Psoas muscle (tissue), 8 donors: ENCODE measurements at places on chromosomes 6 and 20.

DNA sequence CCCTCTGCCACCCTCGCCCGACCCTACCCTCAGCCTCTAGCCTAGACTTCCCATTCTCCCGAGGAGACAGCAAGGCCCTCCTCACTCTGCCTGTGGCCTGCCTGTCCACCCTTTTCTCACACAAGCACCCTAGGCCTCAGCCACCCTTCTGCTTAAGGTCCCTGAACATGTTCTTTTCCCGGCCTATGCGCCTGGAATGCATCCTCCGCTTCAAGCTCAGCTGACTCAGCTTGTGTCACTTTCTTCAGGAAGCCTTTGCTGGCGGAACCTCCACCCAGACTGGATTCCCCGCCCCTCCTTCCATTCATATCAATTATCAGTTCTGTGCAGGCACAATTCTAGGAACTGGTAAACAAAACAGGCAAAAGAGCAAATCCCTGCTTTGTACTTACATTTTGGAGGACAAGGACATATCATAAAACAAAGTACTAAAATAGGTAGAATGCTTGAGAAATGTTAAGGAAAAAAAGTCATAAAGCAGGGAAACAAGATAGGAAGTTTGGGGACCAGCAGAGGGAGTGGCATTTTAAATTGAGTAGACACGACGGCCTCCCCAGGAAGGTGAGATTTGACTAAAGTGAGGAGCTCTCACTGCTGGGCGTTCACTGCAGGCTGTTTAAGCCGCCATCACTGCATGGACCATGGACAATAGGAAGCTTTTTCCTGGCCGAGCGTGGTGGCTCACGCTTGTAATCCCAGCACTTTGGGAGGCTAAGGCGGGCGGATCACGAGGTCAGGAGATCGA lies 17.9 kb upstream of the SNHG17 start:
- H3K27ac ChIP-seq = peak overlapping the region; percentile 41
- H3K36me3 ChIP-seq = peaks cover 25% of the 10 kb centered on the region
- H3K4me3 ChIP-seq = no peak overlapping the region
- no peaks in the 10 kb centered on the region for H3K4me1 ChIP-seq

DNA sequence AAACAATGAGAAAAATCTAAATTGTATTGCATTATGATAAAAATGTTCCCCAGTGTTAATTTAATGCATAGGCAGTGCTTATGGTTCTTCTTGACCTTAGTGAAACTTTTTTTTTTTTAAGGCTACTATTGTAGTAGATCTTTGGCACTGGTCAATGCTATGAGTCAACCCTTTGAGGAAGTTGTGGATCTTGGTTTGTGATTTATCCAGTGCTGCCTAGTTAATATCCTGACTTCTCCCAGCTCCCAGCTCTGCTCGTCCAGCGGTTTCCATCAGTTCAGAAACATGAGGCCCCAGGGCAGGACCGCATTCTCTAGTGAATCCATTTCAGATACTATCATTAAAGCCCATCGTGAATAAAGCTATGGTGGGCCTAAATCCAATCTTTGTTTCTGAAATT lies 364.5 kb upstream of the JARID2 start:
- no peak overlapping the region for H3K27ac ChIP-seq
- no peaks in the 10 kb centered on the region for H3K27me3 ChIP-seq
- H3K4me3 ChIP-seq = no peak overlapping the region
- H3K36me3 ChIP-seq = no peaks in the 10 kb centered on the region

DNA sequence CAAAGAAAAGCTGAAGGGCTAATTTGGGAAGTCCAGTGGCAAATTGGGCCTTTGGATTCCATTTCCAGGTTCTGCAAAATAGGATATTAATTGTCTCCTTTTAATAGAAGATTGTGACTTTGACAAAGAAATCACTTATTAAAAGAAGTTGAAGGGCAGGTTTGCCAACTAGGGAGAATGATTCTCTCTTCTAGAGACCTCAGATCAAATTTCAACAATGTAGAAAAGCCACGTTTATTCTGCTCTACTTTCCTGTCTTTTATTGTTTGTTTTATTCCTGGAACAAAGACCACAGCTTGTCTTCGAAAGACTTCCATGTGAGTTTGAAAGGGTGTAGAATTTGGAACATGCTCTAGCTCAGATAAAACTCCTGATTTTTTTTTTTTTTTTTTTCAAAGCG lies 65.5 kb upstream of the PRL start:
- H3K36me3 ChIP-seq = no peaks in the 10 kb centered on the region
- H3K4me3 ChIP-seq = no peak overlapping the region
- no peaks in the 10 kb centered on the region for H3K27me3 ChIP-seq
- H3K27ac ChIP-seq = no peak overlapping the region
- DNase-seq = no peak
- H3K4me1 ChIP-seq = no peaks in the 10 kb centered on the region

GRCh38 chr6:35311390-35312075 lies 13.9 kb downstream of the DEF6 start:
- H3K27ac ChIP-seq = no peak overlapping the region
- H3K4me3 ChIP-seq = no peak overlapping the region
- H3K27me3 ChIP-seq = no peaks in the 10 kb centered on the region
- H3K4me1 ChIP-seq = no peaks in the 10 kb centered on the region

DNA sequence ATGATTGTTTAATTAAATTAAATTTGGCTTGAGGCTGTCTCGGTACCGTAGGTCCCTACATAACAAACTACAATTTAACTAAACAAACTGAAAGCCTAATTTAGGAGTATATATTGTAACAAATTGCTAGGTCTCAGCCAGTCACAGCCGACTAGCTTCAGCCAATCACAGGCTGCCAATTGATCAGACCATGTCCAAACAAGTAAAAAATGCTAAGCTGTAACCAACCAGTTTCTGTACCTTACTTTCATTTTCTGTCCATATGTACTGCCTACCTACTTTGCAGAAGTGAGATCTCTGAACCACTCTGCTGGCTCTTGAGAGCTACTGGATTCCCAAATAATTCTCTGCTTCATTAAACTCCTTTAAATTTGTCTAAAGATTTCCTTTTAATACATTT lies 648.0 kb upstream of the GJE1 start:
- DNase-seq = no peak
- no peaks in the 10 kb centered on the region for H3K36me3 ChIP-seq
- peaks cover 17% of the 10 kb centered on the region for H3K4me1 ChIP-seq
- no peaks in the 10 kb centered on the region for H3K27me3 ChIP-seq

DNA sequence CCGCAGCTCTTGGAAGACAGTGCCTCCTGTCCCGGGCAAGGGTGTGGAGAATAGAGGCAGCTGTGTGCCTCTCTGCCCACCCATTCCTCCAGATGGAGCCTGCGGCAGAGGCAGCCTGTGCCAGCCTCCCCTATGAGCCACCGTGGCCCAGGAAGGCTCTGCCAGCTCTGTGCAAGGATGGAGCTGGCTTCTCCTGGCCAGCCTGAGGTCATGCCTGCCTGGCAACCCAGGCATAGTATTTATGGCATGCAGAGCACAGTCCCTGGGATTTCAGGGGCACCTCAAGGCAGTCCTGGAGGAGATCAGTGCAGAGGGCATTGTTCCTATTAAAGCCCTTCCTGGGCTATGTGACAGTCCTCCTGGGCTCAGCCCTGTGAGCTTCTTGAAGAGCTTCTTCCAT lies 1.5 kb downstream of the EPB41L1 start:
- H3K27me3 ChIP-seq = no peaks in the 10 kb centered on the region
- H3K27ac ChIP-seq = no peak overlapping the region
- H3K4me3 ChIP-seq = peak overlapping the region; percentile 28
- H3K36me3 ChIP-seq = no peaks in the 10 kb centered on the region
- peaks cover 6% of the 10 kb centered on the region for H3K4me1 ChIP-seq

DNA sequence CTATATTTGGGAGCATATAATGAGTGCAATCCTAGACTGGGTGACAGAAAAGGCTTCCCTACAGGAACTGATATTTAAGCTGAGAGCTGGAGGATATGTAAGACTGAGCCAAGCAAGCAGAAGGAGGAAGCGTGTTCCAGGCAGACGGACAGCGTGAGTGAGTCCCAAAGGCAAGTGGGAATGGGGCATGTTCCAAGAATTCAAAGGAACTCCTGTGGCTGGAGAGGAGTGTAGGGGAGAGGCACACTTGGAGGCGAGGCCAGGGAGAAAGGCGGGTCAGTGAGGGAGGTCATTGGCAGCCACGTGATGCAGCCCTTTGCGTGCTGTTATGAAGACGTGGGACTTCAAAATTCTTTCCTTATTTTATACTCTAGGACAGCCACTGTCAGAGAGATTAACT lies 27.9 kb upstream of the SGK1 start:
- no peaks in the 10 kb centered on the region for H3K36me3 ChIP-seq
- H3K27ac ChIP-seq = peak overlapping the region; percentile 92
- H3K27me3 ChIP-seq = no peaks in the 10 kb centered on the region
- H3K4me3 ChIP-seq = no peak overlapping the region
- no peak for DNase-seq

GRCh38 chr20:6583134-6583738 lies 184.2 kb upstream of the BMP2 start:
- H3K36me3 ChIP-seq = no peaks in the 10 kb centered on the region
- DNase-seq = peak; percentile 48
- no peaks in the 10 kb centered on the region for H3K4me1 ChIP-seq
- H3K4me3 ChIP-seq = no peak overlapping the region
- H3K27ac ChIP-seq = no peak overlapping the region

DNA sequence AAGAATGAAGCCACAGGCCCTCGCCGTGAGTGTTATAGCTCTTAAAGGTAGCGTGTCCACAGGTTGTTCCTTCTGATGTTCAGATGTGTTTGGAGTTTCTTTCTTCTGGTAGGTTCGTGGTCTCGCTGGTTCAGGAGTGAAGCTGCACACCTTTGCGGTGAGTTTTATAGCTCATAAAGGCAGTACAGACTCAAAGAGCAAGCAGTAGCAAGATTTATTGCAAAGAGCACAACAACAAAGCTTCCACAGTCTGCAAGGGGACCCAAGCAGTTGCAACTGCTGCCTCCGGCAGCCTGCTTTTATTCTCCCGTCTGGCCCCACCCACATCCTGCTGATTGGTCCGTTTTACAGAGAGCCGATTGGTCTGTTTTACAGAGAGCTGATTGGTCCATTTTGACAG lies 5.2 kb downstream of the HIVEP1 start:
- H3K27ac ChIP-seq = no peak overlapping the region
- no peak for DNase-seq
- peaks cover 3% of the 10 kb centered on the region for H3K36me3 ChIP-seq
- H3K27me3 ChIP-seq = no peaks in the 10 kb centered on the region
- peaks cover 9% of the 10 kb centered on the region for H3K4me1 ChIP-seq

GRCh38 chr6:143836150-143836549 lies 7.0 kb upstream of the LTV1 start:
- DNase-seq = no peak
- H3K4me1 ChIP-seq = no peaks in the 10 kb centered on the region
- H3K4me3 ChIP-seq = no peak overlapping the region
- H3K27ac ChIP-seq = no peak overlapping the region

DNA sequence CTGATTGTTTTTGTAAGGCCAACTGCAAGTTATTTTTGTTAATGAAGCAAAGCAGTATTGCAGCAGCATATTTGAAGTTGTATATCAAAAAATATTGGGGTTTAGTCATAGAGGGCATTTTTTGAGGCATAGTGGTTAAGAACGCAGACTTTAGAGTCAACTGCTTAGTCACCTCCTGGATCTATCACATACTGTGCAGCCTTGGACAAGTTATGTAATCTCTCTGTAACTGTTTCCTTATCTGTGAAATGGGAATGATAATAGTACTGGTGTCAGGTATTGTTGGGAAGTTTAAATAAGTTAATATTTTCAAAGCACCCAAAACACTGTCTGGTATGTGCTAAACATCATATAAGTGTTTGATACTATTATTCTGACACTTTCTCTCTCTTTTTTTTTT lies 27.2 kb upstream of the EFHC1 start:
- no peaks in the 10 kb centered on the region for H3K4me1 ChIP-seq
- H3K27me3 ChIP-seq = no peaks in the 10 kb centered on the region
- H3K27ac ChIP-seq = no peak overlapping the region
- DNase-seq = no peak
- no peak overlapping the region for H3K4me3 ChIP-seq

- DNase-seq = no peak
- H3K36me3 ChIP-seq = no peaks in the 10 kb centered on the region
- H3K27me3 ChIP-seq = no peaks in the 10 kb centered on the region
- no peak overlapping the region for H3K4me3 ChIP-seq
Observed at GRCh38 chr6:78594668-78595066, 272.7 kb upstream of the IRAK1BP1 start.

DNA sequence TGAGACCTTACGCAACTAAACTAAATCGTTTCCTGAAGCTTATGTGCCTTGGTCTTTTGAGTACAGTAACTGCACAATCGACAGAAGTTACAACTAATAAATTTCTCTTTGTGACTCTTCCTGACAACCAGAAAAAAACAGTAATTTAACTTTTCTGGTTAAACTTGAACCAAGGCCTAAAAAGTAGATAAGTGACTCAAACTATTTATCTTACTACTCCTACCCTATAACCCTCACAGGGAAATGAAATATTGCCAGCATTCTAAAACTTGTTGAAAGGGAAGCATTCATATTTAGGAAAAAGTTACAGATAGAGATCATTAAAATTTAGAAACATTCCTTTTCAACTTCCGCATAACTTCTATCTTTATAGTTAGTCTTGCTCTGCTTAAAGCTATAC lies 1034.4 kb downstream of the EYS start:
- no peak overlapping the region for H3K4me3 ChIP-seq
- no peak for DNase-seq
- H3K27me3 ChIP-seq = no peaks in the 10 kb centered on the region
- H3K27ac ChIP-seq = no peak overlapping the region

- no peak for DNase-seq
- peaks cover 6% of the 10 kb centered on the region for H3K4me1 ChIP-seq
- H3K36me3 ChIP-seq = peaks cover 4% of the 10 kb centered on the region
- H3K4me3 ChIP-seq = no peak overlapping the region
- no peak overlapping the region for H3K27ac ChIP-seq
Observed at GRCh38 chr6:37369321-37370201, 15.8 kb downstream of the RNF8 start.

DNA sequence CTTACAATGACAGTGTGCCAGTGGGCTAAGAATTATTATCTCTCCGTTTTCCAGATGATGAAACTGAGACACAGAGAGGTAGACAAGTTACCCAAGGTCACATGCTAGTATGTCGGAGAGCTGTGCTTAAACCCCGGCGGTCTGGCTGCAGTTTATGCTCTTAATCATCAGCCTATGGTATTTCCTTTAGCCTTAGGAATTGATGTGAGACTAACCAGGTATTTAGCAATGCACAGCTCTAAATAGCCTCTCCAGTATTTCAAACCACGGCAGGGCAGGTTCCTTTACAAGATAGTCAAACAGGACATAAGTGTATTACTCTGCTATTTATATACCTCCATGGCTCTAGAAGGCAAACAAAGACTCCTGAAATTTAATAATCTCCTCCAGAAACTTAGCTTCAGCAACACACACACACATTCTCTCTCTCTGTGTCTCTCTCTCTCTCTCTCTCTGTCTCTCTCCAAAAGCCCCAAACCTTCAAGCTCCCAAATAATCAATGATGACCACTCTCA lies 142.0 kb upstream of the ZNF217 start:
- H3K27me3 ChIP-seq = peaks cover 3% of the 10 kb centered on the region
- no peak overlapping the region for H3K27ac ChIP-seq
- H3K4me1 ChIP-seq = peaks cover 12% of the 10 kb centered on the region
- H3K36me3 ChIP-seq = no peaks in the 10 kb centered on the region
- no peak overlapping the region for H3K4me3 ChIP-seq

DNA sequence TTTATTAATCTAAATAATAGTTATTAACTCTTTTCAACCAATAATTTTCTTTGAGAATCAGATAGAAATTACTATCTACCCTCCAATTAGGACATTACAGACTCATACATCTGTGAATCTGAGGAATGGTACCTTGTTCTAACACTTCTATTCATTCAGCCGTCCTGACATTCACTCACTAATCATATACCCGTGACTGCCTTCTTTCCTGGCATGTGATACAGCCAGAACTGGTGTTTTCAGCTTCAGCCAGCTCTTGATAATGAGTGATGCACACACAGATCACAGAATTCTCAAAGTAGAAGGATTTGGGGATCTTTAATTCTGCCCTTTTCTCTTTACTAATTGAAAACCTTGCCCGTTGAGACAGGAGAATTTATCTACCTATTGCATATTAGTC lies 499.9 kb downstream of the UTRN start:
- peaks cover 14% of the 10 kb centered on the region for H3K36me3 ChIP-seq
- no peak overlapping the region for H3K4me3 ChIP-seq
- no peak overlapping the region for H3K27ac ChIP-seq
- no peaks in the 10 kb centered on the region for H3K27me3 ChIP-seq
- no peaks in the 10 kb centered on the region for H3K4me1 ChIP-seq
